ENCODE measurements at places on chromosomes 2 and 18. TPM values are rescaled to one million over a fixed set of nuclear protein-coding genes. Genes with fewer than 3 reads are reported as not detected.

DNA sequence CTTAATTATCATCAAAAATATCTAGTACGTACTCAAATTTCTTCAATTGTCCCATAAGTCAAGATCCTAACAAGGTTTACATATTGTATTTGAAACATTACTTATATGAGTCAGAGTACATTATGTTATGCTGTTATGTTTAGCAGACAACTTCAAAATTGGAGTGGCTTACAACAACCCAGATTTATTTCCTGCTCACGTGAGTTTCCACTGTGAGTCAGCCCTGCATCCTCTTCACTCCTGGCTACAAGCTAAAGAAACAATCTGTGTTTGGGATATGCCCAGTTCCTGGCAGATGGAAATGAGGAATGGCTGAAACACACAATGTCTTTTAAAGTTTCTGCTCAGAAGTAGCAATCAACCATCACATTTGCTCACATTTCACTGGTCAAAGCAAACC lies 31.5 kb upstream of the TANC1 start:
- DNase-seq = no peak

ALKAL2 gene
- not detected for total RNA-seq

TFCP2L1 gene
- 1.6 TPM for total RNA-seq

DNA sequence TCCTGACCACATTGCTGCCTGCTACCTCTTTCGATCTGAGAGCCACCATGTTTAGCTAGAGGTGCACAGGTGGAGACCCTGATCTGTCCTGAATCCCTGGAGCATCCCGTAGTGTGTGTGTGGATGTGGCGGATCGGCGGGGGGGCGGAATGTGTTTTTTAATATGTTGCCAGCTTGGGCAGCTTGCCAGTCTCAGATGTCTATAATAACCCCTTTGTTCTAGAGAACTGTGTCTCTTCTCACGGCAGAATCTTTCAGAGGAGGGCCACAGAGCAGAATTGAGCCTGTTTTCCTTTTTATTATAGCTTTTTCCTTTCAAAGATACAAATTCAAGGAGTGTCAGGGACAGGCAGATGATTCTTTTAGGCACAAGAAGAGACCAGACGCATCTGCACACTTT lies 934.1 kb upstream of the KLHL29 start:
- DNase-seq = no peak

IL1R1 gene
- total RNA-seq = 41.5 TPM

SDC1 gene
- 0.33 TPM for total RNA-seq

IL36G gene
- total RNA-seq = not detected

DNA sequence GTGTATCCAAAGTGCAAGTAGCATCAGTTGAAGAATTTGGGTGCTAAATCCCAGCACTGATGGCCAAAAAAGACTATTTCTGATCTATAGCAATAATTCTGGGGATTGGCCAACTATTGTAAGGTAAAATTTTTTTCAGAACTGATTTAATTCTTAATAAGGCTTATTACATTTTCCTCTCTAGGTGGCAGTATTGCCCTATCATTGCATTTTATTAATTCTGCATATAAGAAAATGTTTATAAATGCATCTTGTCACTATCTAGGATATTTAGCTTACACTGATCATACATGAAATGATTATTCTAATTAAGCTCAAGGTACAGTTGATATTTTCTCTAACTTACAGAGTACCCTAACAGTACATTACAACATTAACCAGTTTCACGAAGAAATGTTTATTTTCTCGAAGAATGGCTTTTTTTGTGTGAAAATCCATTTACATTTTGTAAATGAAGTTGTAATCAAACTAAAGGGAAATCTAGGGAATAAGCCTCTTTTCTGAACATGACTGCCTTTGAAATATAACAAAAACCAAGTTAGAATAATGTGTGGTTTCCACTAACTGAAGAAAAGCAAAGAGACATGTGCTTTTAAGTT lies 11.0 kb downstream of the TTN start:
- DNase-seq = no peak

GRCh38 chr18:56741685-56742084 lies 90.5 kb downstream of the WDR7 start:
- DNase-seq = no peak

DNA sequence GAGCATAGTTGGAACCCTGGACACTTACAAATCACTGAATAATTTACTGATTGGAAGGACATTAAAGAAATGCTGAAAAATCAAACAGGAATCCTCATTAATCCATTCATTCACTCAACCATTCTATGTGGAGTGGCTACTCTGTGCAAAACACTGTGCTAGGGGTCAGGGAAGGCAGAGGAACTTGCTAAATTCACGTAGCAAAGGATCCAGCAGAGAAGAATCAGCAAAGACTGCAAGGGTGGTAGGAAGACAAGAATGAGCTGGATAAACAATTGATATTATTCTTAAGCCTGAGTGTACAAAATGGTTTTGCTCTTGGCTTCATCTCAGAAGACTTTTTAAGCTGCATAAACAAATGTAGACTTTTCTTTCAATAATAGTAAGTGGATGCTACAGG lies 164.3 kb upstream of the CAVIN2 start:
- DNase-seq = no peak

LYG1 gene
- 0.50 TPM for total RNA-seq

ACTG2 gene
- 4,013 TPM for total RNA-seq

GRCh38 chr2:26401739-26402541 lies at the start of gene DRC1:
Gene DRC1 (plus strand): TSS chr2:26401920. CDS start chr2:26401990, 70 bp downstream.
- DNase-seq = no peak

GRCh38 chr18:10045296-10045891 lies 131.6 kb downstream of the VAPA start:
- no peak for DNase-seq

GRCh38 chr18:22021701-22022100 lies 147.7 kb upstream of the GATA6 start:
- no peak for DNase-seq

- DNase-seq = no peak
These were observed 424.8 kb upstream of the DCC start for GRCh38 chr18:51915176-51915575.

TMEM178A gene
- 4.9 TPM for total RNA-seq

RUFY4 gene
- not detected for total RNA-seq

ERMN gene
- total RNA-seq = not detected

FAM110C gene
- total RNA-seq = 1.7 TPM

- no peak for DNase-seq
These were observed 72.0 kb downstream of the SPRED2 start for GRCh38 chr2:65360441-65360840.

ITPRIPL1 gene
- 0.66 TPM for total RNA-seq

GRCh38 chr2:164897469-164898260 lies 56.0 kb upstream of the COBLL1 start:
- DNase-seq = no peak
